ENCODE measurements at places on chromosomes 3 and 15.

DNA sequence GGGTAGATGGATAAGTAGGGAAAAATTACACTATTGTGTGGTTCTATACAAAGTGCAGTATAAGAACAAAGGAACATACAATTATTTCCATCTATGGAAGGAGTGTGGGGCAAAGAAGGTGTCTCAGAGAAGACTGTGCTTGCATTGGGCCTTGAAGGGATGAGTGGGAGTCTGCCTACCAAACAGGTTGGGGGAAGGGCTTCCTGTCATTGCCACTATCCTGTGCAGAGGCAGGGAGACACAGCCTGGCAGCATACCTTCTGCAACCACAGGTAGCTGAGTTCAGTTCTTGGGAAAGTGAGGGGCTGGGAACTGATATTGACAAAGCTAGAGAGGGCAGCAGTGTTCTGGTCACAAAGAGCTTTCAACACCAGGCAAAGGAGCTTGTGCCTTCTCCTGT lies 3.4 kb downstream of the TIMP4 start:
- DNase-seq: no peak

DNA sequence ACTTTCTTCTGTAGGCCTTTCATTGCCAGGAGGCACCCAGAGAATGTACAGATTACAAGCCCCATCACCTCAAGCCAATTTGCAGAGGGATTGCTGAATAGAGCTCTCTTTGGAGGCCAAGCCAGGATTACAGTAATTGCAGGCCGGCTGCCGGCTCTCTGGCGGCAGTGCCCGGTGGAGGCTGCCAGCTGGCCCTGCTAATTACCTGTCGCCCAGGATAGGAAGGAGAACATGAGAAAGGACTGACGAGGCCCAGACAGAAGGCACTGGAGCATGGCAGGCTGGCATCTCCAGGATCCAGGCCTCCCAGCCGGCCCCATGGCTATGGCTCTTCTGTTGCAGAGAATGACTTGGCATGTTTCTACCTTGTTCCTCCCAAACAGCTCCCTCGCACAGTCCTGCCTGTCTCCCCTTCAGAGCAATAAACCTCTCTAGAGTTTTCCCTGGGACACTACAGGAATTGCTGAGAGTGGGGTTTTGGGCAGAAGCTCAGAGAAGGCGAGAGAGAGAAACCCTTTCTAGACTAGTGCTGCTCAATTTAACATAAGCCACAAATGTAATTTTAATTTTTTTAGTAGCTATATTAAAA lies 273.6 kb upstream of the PROK2 start:
- no peak for DNase-seq

DNA sequence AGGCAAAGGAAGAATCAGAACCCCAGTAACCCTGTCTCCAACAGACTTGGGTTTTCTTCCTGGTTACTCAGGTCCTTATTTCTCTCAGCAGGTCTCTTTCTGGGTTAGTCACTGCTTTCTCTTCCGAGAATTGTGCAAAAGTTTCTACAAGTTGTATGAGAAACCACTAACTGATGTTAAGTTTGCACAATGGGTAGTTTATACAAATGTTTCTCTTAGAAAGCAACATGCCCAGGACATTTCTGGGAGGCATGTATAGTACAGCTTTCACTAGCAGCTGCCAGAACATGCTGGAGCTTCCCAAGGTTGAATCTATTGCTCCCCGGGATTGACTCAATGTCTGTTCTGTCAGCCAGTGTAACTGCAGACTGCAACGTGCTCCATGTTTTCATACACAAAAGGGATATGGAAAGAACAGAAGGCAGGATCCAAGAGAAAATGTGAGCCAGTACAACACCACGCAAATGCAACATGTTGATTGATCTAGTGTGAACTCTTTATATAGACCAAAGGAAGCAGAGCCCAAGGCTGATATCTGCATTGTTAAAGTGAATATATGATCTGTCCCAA lies 887.8 kb downstream of the MCTP2 start:
- no peak for DNase-seq

DNA sequence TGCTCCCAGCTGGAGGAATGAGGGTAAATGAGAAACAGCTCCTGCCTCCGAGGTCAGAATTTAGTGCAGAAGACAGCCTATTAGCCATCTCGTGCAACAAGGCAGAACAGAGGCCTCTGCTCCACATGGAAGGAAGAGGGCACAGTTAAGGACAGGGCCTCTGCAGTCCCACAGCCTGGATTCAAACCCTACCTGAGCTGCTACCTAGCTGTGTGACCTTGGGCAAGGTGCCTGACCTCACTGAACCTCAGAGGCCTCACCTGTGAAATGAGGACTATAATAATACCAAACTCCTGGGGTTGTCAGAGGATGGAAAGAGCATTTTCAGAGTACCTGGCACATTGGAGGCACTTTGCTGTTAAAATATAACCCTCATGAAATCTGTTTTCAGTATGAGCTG lies 285.7 kb upstream of the CTNNB1 start:
- no peak for DNase-seq

DNA sequence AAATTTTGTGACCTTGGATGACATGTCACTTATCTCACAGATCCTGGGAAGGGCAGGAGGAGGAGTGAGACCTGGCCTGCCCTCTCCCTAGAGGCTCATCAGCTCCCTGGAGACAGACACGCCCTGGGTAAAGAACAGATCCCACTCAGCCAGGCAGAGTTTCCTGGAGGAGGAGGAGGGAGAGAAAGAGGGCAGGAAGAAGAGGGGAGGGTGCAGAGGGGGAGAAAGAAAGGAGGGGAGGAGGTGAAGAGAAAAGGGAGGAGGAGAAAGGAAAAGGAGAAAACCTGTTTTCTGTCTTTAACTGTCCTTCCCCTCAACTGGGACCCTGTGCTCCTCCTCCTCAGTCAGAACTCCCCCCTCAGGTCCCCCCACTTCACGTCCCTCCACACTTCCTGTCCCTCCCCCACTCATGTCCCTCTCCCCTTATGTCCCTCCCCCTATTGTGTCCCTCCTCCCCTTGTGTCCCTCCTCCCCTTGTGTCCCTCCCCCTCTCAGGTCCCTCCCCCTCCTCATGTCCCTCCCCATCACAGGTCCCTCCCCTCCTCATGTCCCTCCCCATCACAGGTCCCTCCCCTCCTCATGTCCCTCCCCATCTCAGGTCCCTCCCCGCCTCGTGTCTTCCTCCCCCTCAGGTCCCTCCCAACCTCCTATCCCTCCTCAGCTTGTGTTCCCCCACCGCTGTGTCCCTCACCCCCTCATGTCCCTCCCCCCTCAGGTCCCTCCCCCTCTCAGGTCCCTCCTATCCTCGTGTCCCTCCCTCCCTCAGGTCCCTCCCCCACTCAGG lies 52.3 kb upstream of the CGNL1 start:
- DNase-seq: no peak

- DNase-seq: no peak
These were observed 1.2 kb downstream of the EOGT start for GRCh38 chr3:69012100-69012799.

- DNase-seq: no peak
These were observed 9.6 kb upstream of the TMEM41A start for GRCh38 chr3:185508335-185508991.

- no peak for DNase-seq
These were observed 12.8 kb downstream of the LYSMD2 start for GRCh38 chr15:51724673-51725072.

- no peak for DNase-seq
These were observed 260.5 kb downstream of the WDR72 start for GRCh38 chr15:53498996-53499395.

DNA sequence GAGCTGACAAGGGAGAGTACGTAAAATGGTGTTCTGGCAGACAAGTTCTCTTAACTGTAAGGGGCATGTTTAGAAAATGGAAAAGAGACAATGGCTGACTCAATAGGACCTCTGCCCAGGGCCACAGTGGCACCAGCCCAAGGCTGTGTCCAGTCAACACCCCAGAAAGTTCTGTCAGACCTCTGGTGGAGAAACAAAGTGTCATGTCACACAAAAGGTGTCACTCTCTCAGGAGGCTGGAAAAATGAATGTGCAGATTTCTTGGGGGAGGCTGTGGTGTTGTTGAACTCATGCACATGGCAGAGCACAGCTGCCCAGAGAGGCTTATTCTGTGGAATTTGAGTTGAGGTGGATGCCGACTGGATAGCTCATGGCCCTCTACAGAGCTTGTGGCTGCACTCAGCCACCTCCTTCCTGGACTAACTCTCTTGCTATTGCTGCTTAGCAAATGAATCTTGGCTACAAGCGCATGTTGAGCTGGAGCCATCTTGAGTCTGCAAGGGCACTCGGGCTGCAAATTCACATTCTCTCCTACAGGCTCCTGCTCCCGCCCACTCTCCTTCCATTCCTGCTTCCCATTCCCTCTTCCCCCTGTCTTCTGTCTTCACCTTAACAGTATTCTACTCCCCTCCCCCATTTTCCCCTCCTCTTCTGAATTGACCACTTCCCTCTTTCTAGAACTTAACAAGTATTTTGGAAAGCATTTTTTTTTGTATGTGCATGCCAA lies 55.8 kb upstream of the SLC7A14 start:
- no peak for DNase-seq

DNA sequence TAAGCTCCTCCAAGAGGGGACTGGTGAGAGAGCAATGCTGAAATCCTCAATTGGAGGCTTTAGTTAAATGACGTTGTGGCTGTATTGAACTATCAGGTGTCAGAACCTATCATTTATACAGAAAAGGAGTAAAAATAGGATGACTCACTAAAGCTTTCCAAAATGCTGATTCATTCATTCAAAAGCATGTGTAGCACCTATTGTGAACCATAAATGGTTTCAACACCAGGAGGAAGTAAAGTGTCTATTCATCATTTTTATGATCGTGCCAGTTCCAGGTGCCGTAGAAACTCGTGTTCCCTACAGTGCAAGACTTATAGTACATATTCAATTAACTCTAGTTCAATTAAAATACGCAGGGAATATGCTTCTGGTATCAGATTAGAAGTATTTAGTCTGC lies 66.5 kb upstream of the ARRDC4 start:
- DNase-seq: no peak

GRCh38 chr3:64900156-64900555 lies 212.4 kb upstream of the ADAMTS9 start:
- DNase-seq: no peak

GRCh38 chr3:102136183-102136582 lies 286.9 kb downstream of the NFKBIZ start:
- no peak for DNase-seq

GRCh38 chr15:81026836-81027599 lies 26.3 kb downstream of the TLNRD1 start:
- no peak for DNase-seq

- no peak for DNase-seq
These were observed 93.3 kb upstream of the SLC7A14 start for GRCh38 chr3:170679190-170679589.

DNA sequence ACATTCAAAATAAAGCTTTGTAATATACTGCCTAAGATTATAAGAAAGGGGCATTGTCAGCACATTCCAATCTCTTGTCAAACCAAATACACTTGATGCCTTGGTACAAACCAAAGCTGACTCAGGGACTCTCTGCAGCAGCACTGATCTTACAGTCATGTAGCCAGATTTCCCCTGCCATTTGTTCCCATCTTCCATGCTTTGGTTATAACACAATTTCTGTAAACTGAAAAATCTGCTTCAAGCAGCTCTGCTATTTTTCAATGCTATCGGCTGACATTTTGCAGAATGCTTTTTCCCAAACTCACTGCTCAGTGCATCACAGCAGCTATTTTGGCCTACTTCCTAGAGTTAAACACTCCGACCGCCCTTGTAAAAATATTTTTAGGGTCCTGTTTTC lies 18.2 kb downstream of the PLOD2 start:
- DNase-seq: no peak

DNA sequence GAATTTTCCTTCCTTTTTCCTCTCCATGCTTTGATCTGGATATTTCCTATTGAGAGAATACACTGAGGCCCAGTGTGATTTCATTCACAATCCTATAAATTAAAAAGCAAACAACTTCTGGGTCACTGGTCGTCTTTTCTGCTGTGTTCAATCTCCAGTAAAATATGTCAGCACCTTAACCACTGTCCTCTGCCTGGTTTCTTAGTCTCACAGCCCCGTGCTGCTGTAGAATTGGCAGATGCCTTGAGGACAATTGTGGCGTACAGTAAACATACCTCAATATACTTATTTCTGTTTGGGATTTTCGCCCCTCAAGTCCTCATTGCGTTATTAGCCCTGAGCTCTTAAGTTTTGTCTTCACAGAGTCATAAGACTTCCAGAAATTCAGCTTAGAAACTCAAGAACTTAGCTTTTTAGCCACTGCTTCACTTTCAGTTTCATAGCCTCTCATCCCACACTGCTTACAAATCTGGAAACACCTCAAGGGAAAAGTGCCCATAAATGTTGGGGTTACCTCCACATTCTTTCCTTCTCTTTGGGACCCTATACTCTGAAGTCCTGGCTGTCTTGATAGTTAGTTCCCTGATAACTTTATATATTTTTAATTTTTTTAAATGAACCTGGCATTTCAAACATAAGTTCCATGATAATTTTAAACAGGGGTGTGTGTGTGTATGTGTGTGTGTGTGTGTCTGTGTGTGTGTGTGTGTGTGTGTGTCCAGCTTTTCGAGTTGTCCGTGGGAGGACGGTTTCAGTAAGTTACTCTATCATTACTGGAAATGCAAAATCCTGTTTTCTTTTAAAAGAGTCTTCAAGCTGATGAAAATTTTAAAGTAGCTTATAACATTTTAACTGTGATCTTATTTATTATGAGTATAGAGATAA lies 238.4 kb upstream of the CTDSPL start:
- DNase-seq: no peak

GRCh38 chr3:112116748-112117186 lies 16.3 kb downstream of the GCSAM start:
- DNase-seq: no peak

- no peak for DNase-seq
These were observed 24.6 kb downstream of the ACAD11 start for GRCh38 chr3:132635052-132635451.

- DNase-seq: no peak
These were observed 11.3 kb downstream of the DNAAF4 start for GRCh38 chr15:55496716-55497115.

- no peak for DNase-seq
These were observed 2.7 kb downstream of the ANKRD28 start for GRCh38 chr3:15794842-15795650.

- DNase-seq: no peak
These were observed 83.8 kb downstream of the FAM174B start for GRCh38 chr15:92571824-92572223.

- DNase-seq: no peak
These were observed 125.3 kb upstream of the BCL6 start for GRCh38 chr3:187870360-187871203.

GRCh38 chr15:89112341-89112971 lies 24.2 kb downstream of the ABHD2 start:
- no peak for DNase-seq

GRCh38 chr15:36912311-36912712 lies 188.0 kb downstream of the MEIS2 start:
- no peak for DNase-seq

DNA sequence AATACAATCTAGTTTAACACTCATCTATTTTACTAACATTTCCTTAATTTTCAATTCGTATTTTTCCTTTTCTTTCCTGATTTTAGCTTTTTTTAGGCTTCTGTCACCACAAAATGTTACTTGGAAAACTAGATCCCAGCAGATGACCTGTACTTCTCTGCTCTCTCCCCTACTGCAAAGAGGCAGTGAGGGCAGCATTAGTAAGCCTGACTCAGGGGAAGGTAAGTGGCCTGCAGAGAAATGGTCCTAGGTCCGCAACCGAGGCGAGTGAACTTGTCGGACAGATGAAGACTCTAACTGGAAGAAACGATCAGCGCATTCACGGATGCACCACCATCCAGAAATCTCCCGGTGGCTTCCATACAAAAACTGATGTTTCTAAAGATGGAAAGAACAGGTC lies 20.4 kb downstream of the TMEM43 start:
- no peak for DNase-seq

All from T-helper 9 cell (primary cell).